ENCODE measurements at places on chromosomes 7 and 10. TPM values are rescaled to one million over a fixed set of nuclear protein-coding genes. Genes with fewer than 3 reads are reported as not detected.

DNA sequence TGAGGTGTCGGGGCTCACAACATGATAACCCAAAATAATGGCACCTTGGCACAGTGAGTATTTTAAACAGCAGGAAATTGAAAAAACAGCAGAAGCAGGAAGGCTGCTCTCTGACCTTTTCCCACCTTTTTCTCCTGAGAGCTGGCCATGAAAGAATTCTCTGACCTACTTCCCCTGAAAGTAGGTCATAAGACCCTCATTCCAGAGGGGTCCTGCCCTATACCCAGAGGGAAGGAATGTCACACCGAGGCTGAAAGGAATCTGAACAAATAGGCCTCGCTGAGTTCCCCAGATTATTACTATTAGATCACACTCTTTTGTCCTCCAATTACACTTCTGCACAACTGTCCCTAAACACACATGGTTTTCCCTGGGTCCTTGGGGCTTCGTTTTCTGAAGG, 18.8 kb downstream of the CPVL start:
- H3K4me3 ChIP-seq, result no peak overlapping the region
- DNase-seq, result no peak
- H3K4me1 ChIP-seq, result no peaks in the 10 kb centered on the region
- H3K27ac ChIP-seq, result no peak overlapping the region

GRCh38 chr10:3869036-3869435, 84.0 kb upstream of the KLF6 start:
- no peaks in the 10 kb centered on the region for H3K27me3 ChIP-seq
- peaks cover 64% of the 10 kb centered on the region for H3K4me1 ChIP-seq
- DNase-seq, result no peak
- no peak overlapping the region for H3K4me3 ChIP-seq
- H3K27ac ChIP-seq, result no peak overlapping the region
- no peaks in the 10 kb centered on the region for H3K36me3 ChIP-seq

DNA sequence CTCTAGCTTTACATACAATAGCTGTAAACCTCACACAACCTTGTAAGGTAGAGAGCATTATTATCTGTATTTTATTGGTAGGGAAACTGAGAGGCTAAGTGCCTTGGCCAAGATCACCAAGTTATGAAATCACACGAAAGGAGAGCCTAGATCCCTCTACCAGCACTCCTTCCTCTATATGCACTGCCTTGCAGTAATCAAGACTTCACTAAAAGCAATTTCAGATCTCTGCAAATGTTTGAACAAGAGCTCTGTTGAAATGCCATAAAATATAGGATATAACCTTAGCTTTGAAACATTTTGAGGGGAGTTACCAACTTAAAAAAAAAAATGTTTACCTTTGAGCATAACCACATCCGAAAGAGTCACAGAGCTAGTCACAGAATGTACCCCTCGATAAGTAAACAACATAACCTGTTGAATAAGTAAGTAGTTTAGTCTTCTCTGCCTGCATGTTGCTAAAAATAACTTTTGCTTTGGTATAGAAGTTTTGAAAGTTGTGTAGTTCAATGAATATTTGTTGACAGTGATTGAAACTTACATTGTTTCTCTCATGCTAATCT, 709.4 kb downstream of the AUTS2 start:
- H3K36me3 ChIP-seq, result no peaks in the 10 kb centered on the region
- H3K27ac ChIP-seq, result peak overlapping the region; percentile 0
- no peaks in the 10 kb centered on the region for H3K27me3 ChIP-seq
- H3K4me3 ChIP-seq, result no peak overlapping the region
- DNase-seq, result no peak
- H3K4me1 ChIP-seq, result peaks cover 32% of the 10 kb centered on the region

Gene TDRD1
- polyA plus RNA-seq, result 0.05 TPM

GRCh38 chr7:45524445-45524844, 49.7 kb upstream of the ADCY1 start:
- H3K4me1 ChIP-seq, result no peaks in the 10 kb centered on the region
- no peaks in the 10 kb centered on the region for H3K27me3 ChIP-seq
- H3K27ac ChIP-seq, result no peak overlapping the region
- H3K4me3 ChIP-seq, result no peak overlapping the region
- H3K36me3 ChIP-seq, result no peaks in the 10 kb centered on the region

Gene KMT2C
- polyA plus RNA-seq, result 2.7 TPM

Gene ABCC2
- 1.1 TPM for polyA plus RNA-seq

Gene MMP21
- polyA plus RNA-seq, result not detected

GRCh38 chr10:88392222-88392621, 190.9 kb downstream of the RNLS start:
- H3K27ac ChIP-seq, result no peak overlapping the region
- DNase-seq, result peak; percentile 13
- H3K4me3 ChIP-seq, result no peak overlapping the region

DNA sequence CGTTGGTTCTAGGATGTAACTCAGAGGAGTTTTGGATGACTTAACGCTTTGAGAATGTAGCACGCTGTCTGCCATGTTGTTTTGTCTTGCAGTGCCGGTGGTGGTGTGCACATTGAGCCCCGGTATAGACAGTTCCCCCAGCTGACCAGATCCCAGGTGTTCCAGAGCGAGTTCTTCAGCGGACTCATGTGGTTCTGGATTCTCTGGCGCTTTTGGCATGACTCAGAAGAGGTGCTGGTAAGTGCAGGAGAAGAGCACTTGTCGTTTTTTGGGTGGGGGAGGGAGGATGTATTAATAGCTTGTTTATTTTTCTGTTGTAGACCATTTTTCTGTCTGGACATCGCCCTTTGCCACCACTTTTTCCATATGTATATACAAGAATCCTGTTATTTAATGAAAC, 6.3 kb downstream of the NDUFB2 start:
- no peak overlapping the region for H3K4me3 ChIP-seq
- H3K36me3 ChIP-seq, result no peaks in the 10 kb centered on the region
- H3K27me3 ChIP-seq, result no peaks in the 10 kb centered on the region
- H3K27ac ChIP-seq, result no peak overlapping the region

- H3K4me3 ChIP-seq, result no peak overlapping the region
- H3K36me3 ChIP-seq, result no peaks in the 10 kb centered on the region
- H3K27me3 ChIP-seq, result no peaks in the 10 kb centered on the region
- H3K27ac ChIP-seq, result no peak overlapping the region
- H3K4me1 ChIP-seq, result no peaks in the 10 kb centered on the region
Measured at GRCh38 chr7:133853706-133854276, 273.3 kb upstream of the LRGUK start.

Gene CRHR2
- not detected for polyA plus RNA-seq

Gene LOXL4
- polyA plus RNA-seq, result 0.10 TPM

DNA sequence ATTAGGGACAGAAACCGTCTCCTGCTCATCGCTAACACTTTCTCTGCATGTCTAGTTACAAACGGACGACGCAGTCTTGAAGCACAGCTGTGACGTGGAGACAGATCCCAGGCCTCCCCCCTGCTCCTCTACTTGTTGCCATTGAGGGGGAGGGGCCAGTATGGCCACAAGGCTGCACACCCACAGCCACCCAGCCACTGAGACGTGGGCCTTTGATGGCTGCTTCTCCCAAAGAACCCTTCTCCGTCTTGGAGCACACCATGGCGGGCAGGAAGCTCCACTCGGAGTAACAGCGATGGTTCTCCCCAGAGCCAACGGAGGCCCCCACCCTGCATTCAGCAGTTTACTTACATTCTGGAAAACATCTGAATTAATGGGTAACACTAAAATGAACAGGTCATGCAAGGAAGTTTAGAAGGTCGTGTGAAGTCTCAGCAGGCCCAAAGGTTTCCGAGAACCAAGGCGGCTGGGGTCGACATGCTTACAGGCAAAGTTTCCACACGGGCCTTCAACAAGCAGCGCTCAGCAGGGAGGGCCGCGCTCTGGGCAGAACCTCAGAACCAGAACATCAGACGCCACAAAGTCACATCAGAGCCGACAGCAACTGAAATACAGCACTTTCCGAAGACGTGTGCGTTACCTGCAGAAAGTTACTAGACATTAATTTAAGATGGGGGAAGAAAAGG, 169.6 kb downstream of the DIP2C start:
- H3K4me3 ChIP-seq, result no peak overlapping the region
- no peaks in the 10 kb centered on the region for H3K4me1 ChIP-seq
- no peaks in the 10 kb centered on the region for H3K36me3 ChIP-seq
- H3K27me3 ChIP-seq, result no peaks in the 10 kb centered on the region
- H3K27ac ChIP-seq, result no peak overlapping the region

GRCh38 chr7:98670186-98670585, 53.1 kb downstream of the NPTX2 start:
- H3K27me3 ChIP-seq, result no peaks in the 10 kb centered on the region
- H3K27ac ChIP-seq, result no peak overlapping the region
- H3K4me3 ChIP-seq, result no peak overlapping the region
- no peaks in the 10 kb centered on the region for H3K36me3 ChIP-seq

- peak overlapping the region; percentile 90 for H3K27ac ChIP-seq
- peak overlapping the region; percentile 72 for H3K4me3 ChIP-seq
- no peaks in the 10 kb centered on the region for H3K36me3 ChIP-seq
- H3K27me3 ChIP-seq, result no peaks in the 10 kb centered on the region
- peaks cover 50% of the 10 kb centered on the region for H3K4me1 ChIP-seq
Measured at GRCh38 chr10:110568055-110568735, 700 bp downstream of the SMC3 start.

GRCh38 chr7:94432281-94432670, 37.6 kb downstream of the COL1A2 start:
- no peak for DNase-seq
- no peak overlapping the region for H3K27ac ChIP-seq
- no peaks in the 10 kb centered on the region for H3K4me1 ChIP-seq
- H3K27me3 ChIP-seq, result no peaks in the 10 kb centered on the region
- no peak overlapping the region for H3K4me3 ChIP-seq
- H3K36me3 ChIP-seq, result no peaks in the 10 kb centered on the region

Gene ZNF117
- polyA plus RNA-seq, result 0.78 TPM

- DNase-seq, result no peak
- H3K36me3 ChIP-seq, result no peaks in the 10 kb centered on the region
- H3K27ac ChIP-seq, result no peak overlapping the region
- H3K4me3 ChIP-seq, result no peak overlapping the region
- peaks cover 22% of the 10 kb centered on the region for H3K4me1 ChIP-seq
Measured at GRCh38 chr7:135445690-135446089, 64.2 kb downstream of the CNOT4 start.

GRCh38 chr7:137590071-137590755, 246.7 kb upstream of the PTN start:
- DNase-seq, result no peak
- no peak overlapping the region for H3K27ac ChIP-seq
- no peaks in the 10 kb centered on the region for H3K27me3 ChIP-seq
- no peaks in the 10 kb centered on the region for H3K4me1 ChIP-seq
- H3K36me3 ChIP-seq, result no peaks in the 10 kb centered on the region
